ENCODE measurements at places on chromosomes 11 and 22. TPM values are rescaled to one million over a fixed set of nuclear protein-coding genes. Genes with fewer than 3 reads are reported as not detected.

DNA sequence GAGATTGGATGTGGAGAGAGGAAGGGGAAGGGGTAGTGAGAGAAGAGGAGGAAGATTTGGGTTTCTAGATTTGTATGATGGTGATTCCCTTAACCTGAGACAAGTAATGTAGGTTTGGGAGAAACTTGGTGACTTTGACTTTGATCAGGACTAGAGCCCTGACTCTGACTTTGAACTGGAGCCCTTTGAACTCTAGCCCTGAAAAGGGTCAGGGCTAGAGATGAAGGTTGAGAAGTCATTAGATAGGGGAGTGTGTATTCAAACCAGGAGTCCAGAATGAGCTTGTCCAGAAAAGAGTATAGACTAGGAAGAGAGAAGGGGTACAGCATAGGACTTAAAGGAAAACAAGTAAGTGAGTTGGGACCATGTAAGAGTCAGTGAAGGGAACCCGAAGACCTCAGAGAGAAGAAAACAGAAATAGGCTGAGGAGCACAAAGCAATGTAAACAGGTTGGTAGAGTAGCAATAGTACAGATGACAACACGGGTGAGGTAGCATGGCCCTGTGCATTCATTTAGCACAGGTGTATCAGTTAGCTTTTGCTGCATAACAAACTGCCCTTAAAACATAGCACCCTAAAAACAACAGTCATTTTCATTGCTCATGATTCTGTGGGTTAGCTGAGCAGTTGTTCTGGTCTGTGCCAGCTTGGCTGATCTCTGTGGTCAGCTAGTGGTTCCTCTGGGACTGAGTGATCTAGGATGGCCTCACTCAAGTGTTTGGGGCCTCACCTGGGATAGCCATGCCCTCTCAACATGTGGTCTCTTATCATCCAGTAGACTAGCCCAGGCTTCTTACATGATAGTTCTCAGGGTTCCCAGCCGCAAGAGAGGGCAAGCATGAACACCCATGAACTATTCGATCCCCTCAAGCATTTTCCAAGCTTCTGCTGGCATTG is 43.1 kb downstream of the C22orf31 start:
- no peaks in the 10 kb centered on the region for H3K27me3 ChIP-seq
- H3K27ac ChIP-seq, result no peak overlapping the region
- no peaks in the 10 kb centered on the region for H3K4me1 ChIP-seq

DNA sequence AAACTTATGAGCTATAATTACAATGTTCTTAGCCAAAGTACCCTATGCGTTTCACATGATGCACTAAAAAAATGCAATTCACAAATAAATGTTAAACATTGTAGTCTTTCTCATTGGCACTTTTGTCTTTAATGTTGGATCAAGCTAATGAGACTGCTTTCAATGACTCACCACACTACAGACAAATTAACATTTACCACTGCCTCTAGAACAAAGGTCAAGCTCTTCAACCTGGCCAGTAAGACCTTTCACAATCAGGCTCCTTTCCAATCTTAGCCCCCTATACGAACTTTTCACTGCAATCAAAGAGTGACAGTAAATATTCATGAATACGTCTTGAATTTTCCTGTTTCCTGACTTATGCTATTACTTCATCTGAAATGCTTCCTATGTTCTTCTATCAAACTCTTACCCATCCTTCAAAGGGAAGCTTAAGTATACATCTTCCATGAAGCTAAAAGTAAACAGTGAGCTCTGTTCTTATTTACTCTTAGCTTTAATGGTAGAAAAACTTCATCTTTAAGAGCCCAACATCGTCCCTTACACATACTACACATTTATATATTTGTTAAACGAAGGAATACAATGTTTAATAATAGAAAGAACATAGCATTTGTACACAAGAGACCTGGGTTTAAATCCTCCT is 326.6 kb upstream of the PITPNB start:
- H3K36me3 ChIP-seq, result no peaks in the 10 kb centered on the region
- no peaks in the 10 kb centered on the region for H3K27me3 ChIP-seq
- H3K27ac ChIP-seq, result no peak overlapping the region
- H3K4me3 ChIP-seq, result no peak overlapping the region
- DNase-seq, result no peak
- H3K4me1 ChIP-seq, result peaks cover 35% of the 10 kb centered on the region

- H3K4me1 ChIP-seq, result peaks cover 88% of the 10 kb centered on the region
- peak overlapping the region; percentile 99 for H3K27ac ChIP-seq
- DNase-seq, result peak; percentile 60
- no peaks in the 10 kb centered on the region for H3K36me3 ChIP-seq
- H3K27me3 ChIP-seq, result no peaks in the 10 kb centered on the region
Observed at GRCh38 chr22:46050916-46051614, 74.1 kb upstream of the WNT7B start.

NAALAD2 gene
- 1.8 TPM for total RNA-seq

All from sigmoid colon (tissue), 7 donors.